ENCODE measurements at places on chromosomes 11 and 22. TPM values are rescaled to one million over a fixed set of nuclear protein-coding genes. Genes with fewer than 3 reads are reported as not detected.

OR8D4 gene
- 1.5 TPM for total RNA-seq

FLRT1 gene
- total RNA-seq: 1.2 TPM

GNG3 gene
- total RNA-seq: not detected

MYEOV gene
- 8.0 TPM for total RNA-seq

CYP2D6 gene
- total RNA-seq: 2.0 TPM

TSPAN32 gene
- total RNA-seq: not detected

HEPHL1 gene
- total RNA-seq: not detected

LRRN4CL gene
- 2.2 TPM for total RNA-seq

PVALB gene
- total RNA-seq: not detected

TPST2 gene
- total RNA-seq: 15.7 TPM

MAPK11 gene
- total RNA-seq: 1.9 TPM

FOLR2 gene
- 23.5 TPM for total RNA-seq

LUZP2 gene
- 3.2 TPM for total RNA-seq

FOXRED2 gene
- total RNA-seq: 5.4 TPM

MCHR1 gene
- total RNA-seq: not detected

HPX gene
- 2.5 TPM for total RNA-seq

CYP2R1 gene
- 21.8 TPM for total RNA-seq

TSPAN4 gene
- 20.2 TPM for total RNA-seq

TRIM3 gene
- 37.6 TPM for total RNA-seq

RDX gene
- total RNA-seq: 16.4 TPM

WNT11 gene
- 7.9 TPM for total RNA-seq

OR2AG2 gene
- total RNA-seq: 0.11 TPM

ANKK1 gene
- 0.15 TPM for total RNA-seq

KRTAP5-1 gene
- total RNA-seq: not detected

CNTF gene
- total RNA-seq: 2.6 TPM

TRIM51 gene
- total RNA-seq: not detected

CBLIF gene
- 0.31 TPM for total RNA-seq

B4GALNT4 gene
- total RNA-seq: 3.3 TPM

ZNF214 gene
- total RNA-seq: 2.0 TPM

OR5B21 gene
- not detected for total RNA-seq

ROBO4 gene
- 4.8 TPM for total RNA-seq

OR10A6 gene
- not detected for total RNA-seq

KCNJ1 gene
- not detected for total RNA-seq

PPM1F gene
- 12.1 TPM for total RNA-seq

BACE1-AS gene
- 5.5 TPM for total RNA-seq

BTG4 gene
- total RNA-seq: not detected

DEAF1 gene
- 24.1 TPM for total RNA-seq

RIMBP3B gene
- total RNA-seq: not detected

CASP5 gene
- 31.1 TPM for total RNA-seq

ZFPL1 gene
- 45.6 TPM for total RNA-seq

DSCAML1 gene
- 8.6 TPM for total RNA-seq

FXYD2 gene
- total RNA-seq: 1.0 TPM

PARVG gene
- total RNA-seq: 8.4 TPM

GP1BB gene
- total RNA-seq: 0.40 TPM

TMEM45B gene
- 309 TPM for total RNA-seq

RASSF10 gene
- total RNA-seq: 1.0 TPM
